ENCODE measurements at places on chromosomes 2 and 18.

DNA sequence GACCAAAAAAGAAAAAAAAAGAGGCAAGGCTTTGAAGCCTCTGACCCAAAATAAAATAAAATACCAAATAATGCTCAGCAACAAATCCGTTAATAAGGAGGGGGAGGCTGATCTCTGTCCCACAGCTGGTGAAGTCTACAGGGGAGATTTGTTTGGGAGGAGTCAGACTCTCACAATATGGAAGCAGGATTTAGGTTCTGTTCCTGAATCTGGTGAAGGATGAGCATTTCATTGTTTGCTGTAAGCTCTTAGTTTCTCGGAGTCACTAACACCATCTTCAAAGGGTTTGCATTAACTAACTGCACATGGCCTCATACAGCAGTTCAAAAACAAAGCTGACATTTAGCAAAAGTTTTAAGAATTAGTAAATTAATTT, 339.4 kb upstream of the TNP1 start:
- no peak for DNase-seq

DNA sequence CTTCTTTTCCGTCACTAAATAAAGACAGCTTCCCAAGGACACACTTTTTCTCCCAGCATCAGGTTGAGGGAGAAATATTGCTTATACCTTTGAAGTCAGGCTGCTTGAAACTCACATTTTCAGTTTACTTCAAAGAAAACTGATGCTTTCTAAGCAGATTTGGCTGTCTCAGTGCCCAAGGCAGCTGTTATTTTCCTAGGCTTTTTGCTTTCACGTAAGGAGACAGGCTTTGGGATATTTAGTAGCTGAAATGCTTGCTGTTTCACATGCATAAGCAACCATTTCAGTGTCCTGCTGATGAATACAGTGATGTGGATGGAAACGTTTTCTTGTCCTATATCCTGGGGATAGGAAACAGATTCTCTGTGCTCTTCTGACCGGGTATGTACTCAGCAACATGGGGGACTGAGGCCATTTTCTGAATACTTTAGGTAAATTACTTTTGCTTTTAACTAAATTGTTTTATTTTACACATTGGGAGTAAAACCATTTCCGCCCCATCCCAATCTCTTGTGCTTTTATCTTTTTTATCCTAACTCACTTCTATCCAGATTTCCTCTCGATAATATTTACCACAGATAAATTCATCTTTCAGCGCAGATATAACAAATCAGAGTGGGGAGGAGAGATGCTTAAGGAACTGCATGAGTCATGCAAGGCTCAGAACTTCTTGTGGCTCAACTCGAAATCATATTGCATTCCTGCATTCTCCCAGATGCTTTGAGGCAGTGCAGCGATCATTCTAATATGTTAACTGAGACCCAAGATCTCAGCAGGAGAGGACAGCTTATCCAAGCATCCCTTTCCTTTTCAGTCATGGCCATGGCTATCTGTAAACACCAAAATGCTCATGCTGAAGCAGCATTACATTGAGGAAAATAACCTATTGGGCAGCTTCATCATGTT, 22.2 kb downstream of the GALR1 start:
- no peak for DNase-seq

- no peak for DNase-seq
These were observed 56.6 kb downstream of the CLHC1 start for GRCh38 chr2:55175254-55176093.

DNA sequence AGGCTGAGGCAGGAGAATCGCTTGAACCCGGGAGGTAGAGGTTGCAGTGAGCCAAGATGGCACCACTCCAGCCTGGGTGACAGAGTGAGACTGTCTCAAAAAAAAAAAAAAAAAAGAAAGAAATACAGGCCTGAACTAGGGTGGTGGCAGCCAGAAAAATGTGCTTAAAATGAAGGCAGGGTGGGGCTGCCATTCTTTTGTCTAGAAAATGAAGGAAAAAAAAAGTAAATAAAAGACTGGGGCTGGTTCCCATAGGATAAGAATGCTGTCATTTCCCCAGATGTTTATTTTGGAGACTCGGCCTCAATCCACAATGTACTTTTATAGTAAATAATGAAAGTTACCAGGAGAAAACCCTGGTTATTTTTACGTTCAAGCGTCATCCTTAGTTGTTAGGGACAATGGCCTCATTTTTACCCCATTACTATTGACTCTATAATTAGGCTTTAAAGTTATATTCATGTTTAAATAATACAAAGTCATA, 58.9 kb downstream of the ATP8B1 start:
- DNase-seq = no peak

DNA sequence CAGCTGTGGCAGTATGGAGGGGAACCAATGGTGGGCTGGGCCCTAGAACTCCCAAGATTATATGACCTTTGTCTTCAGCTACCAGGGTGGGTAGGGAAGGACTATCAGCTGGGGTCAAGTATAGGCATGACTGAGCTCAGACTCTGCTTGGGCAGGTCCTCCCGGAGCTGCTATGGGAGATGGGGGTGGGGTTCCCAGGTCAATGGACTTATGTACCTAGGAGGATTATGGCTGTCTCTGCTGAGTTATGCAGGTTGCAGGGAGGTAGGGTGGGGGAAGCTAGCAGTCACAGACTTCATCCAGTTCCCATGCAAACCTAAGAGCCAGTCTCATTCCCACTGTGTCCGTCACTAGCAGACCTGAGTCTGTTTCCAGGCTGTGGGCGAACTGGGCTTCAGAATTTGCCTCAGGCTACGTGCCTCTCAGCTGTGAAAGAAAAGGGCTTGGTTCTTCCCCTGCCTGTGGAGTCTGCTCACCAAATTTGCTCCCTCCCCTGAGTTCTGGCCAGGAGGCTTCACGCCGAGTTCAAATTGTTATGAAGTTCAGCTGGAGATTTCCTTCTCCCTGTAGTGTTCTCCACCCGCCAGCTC, 985.8 kb upstream of the NRXN1 start:
- no peak for DNase-seq

DNA sequence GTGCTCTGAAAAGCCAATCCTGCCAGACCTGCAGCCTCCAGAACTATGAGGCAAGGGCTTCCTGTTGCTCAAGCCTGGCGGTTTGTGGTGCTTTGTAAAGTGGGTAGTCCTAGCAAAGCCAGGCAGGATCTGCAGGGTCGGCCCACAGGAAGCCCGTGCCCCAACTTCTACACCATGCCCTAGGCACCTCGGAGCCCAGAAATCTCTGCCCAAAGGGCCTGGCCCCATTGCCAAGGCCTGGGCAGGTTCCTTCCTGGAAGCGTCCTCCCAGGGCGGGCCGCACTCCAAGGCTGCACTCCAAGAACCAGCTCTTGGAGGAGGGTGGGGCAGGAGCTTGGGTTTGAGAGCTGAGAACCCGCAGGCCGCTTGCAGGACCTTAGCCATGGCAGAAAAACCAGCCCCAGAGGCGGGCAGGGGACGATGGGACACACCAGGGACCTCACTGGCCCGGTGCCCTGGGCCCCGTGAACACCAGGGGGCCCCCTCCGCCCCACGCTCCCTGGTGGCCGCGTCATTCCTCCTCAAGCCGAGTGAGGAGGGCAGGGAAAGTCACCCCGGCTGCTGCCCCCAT, 37.2 kb upstream of the ID2 start:
- DNase-seq = peak; percentile 16

GRCh38 chr2:43388371-43388770, 162.0 kb upstream of the ZFP36L2 start:
- no peak for DNase-seq

GRCh38 chr2:112765251-112765650, 842 bp upstream of the CKAP2L start:
- DNase-seq = no peak

- peak; percentile 51 for DNase-seq
These were observed 453 bp upstream of the ANTXR1 start for GRCh38 chr2:69012310-69013141.

DNA sequence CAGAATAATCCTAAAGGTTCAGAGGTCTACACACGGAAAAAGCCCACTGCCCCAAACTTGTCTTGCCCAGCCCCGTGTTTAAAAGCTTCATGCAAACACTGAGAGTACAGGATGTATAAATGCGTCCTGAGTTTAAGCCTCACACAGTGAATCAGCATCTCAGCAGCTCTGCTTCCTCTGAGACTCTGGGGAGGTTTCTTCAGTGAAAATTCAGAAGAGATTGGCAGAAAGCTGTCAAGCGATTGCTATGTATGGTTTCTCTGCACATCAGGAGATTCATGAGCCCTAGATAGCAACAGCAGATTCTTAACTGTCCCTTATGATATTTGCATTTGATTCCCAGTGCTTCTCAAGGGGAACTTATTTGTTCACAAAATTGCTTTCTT, 27.1 kb downstream of the CRACDL start:
- no peak for DNase-seq

- no peak for DNase-seq
These were observed 60.9 kb upstream of the DSEL start for GRCh38 chr18:67577386-67577785.

DNA sequence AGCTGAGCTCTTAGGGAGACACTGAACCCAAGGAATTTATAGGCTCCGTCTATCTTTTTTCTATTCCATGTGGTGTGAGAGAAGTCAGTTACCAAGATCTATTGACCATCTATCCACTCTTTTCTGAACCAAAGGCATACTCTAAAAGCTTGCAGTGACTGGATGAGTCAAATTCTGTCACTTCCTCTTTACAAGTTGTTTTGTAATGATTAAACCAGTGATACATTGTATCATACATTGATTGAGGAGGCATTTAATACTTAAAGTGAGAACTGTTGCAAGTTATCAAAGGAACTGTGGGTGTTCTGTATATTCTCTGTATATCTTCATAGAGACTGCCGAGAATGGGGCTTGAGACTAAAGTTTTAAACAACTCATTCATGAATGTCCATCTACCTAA, 188.8 kb downstream of the CAMKMT start:
- no peak for DNase-seq

DNA sequence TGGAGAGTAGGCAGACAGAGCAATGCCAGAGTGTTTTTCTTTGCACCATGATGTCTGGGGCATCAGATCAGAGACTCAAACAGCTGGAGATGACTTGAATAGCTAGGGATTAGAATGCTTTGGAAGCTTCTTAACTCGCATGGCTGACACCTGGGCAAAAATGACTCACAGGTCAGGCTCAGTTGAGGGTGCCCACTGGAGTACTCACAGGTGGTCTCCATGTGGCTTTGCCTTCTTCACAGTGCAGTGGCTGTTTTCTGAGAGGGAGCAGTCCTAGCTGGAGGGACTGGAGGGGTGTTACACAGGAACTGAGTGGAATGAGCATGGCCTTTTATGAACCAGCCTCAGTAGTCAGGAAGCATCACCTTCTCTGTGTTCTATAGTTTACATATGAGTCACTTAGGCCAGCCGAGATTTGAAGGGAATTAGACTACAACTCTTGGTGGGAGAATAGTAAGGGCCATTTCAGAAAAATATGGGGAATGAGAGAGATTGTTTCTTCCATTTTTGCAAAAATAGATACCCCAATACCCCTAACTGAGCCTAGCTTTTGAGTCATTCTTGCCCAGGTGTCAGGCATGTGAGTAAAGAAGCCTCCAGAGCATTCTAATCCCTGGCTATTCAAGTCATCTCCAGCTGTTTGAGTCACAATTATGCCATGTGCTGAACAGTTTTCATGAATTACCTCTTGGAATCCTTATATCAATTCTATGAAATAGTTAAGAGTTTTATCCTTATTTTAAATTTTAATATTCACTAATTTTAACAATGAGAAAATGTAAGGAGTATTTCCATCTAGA, 7.1 kb upstream of the PPP1R1C start:
- DNase-seq = no peak

DNA sequence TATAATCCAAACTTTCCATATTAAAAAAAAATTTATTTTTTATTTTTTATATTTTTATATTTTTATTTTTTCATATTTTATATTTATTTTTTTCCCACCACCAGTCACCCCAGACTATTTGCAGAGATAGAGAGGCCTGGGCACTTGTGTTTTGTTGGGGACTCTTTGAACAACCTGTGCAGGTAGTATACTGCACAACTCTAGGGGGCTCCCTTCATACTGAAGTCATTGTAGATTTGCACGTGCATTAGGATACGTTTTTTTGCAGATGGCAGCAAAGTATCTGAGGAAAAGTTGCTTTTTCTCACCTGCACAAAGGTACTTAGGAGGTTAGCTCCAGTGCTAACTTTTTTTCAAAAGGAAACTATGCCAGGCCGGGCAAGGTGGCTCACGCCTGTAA, 73.9 kb upstream of the TANC1 start:
- no peak for DNase-seq

GRCh38 chr2:105113616-105114291, 75.9 kb downstream of the MRPS9 start:
- DNase-seq = no peak

Measured in CD4-positive, alpha-beta T cell treated with Interleukin-6 for 4 hours (primary cell).